Naive thymus-derived CD4-positive, alpha-beta T cell (primary cell): ENCODE measurements at places on chromosomes 1 and 21.

DNA sequence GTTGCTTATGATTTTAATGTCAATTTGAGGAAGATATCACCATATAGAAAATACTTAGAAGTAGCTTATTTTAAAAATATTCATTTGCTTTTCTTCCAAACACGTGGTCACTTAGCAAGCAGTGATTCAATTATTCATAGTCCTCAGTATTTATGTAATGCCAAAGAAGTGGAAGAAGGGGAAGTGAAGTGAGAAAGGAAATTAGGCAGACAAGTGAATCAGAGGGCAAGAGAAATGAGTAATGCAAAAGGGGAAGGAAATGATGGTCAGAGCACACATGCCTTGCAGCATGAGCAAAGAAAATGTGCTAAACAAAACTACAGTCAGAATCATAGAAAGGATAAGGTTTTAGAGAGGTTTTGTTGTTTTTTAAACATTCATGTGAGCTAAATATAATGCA, 31.8 kb downstream of the SDCCAG8 start:
- no peak for DNase-seq

- no peak for DNase-seq
Measured at GRCh38 chr1:92933459-92933858, 27.8 kb downstream of the DIPK1A start.

GRCh38 chr1:241985787-241986186, 13.1 kb downstream of the MAP1LC3C start:
- DNase-seq, result no peak

DNA sequence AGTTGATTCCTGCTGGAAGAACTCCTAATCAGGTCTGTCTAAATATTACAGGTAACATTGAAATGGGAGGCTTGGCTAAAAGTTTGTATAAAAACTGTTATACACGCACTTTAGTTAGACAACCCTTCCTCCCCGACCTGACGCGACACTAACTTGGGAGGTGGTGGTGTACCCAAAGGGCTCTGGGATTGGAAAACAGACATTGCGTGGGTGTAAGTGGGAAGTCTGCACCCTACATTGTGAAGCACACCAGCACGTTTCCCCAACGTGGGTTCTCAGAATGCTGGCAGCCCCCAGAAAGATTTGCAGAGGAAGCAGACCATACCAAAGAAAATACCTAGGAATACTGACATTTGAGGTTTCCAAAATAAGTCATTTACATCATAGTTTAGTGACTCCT, 16.8 kb downstream of the OR2T11 start:
- no peak for DNase-seq

GRCh38 chr1:23779826-23780371, 1.7 kb downstream of the PITHD1 start:
- no peak for DNase-seq

GRCh38 chr1:151085953-151086559, 15.5 kb downstream of the GABPB2 start:
- no peak for DNase-seq

GRCh38 chr1:111227434-111227833, at the start of gene CHI3L2:
TSS of gene CHI3L2 (plus strand) at chr1:111227713. CDS start at chr1:111227730, 17 bp downstream.
- no peak for DNase-seq

- peak; percentile 84 for DNase-seq
Measured at GRCh38 chr1:234408757-234409156, 35.5 kb downstream of the COA6 start.

- no peak for DNase-seq
Measured at GRCh38 chr1:10556430-10557005, 81.8 kb downstream of the PEX14 start.

DNA sequence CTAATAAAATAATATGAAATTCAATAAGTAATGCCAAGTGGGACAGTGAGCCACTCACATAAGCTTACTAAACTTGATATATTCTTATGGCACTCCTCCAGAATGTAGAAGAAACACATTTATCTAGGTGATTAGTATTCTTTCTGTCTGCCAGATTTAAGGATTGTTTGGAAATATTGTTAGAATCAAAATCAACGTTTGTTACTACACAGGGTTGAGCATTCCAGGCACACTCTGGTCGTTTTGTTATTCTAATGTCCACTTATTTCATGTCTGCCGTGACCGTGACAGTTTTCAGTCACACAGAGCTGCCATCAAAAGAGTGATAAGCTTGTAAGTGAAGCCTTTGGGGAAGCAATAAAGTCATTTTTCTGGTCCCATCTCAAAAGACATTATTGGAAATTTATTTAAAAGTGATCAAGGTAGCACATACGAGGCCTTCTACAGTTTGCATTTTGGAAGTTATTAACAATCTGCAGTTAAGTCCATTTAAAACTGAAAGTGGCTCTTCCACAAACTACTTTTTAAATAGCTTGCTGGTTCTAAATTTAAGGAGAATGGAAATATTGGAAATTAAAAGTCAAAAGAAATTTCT, 38.0 kb downstream of the NFIA start:
- DNase-seq, result no peak

DNA sequence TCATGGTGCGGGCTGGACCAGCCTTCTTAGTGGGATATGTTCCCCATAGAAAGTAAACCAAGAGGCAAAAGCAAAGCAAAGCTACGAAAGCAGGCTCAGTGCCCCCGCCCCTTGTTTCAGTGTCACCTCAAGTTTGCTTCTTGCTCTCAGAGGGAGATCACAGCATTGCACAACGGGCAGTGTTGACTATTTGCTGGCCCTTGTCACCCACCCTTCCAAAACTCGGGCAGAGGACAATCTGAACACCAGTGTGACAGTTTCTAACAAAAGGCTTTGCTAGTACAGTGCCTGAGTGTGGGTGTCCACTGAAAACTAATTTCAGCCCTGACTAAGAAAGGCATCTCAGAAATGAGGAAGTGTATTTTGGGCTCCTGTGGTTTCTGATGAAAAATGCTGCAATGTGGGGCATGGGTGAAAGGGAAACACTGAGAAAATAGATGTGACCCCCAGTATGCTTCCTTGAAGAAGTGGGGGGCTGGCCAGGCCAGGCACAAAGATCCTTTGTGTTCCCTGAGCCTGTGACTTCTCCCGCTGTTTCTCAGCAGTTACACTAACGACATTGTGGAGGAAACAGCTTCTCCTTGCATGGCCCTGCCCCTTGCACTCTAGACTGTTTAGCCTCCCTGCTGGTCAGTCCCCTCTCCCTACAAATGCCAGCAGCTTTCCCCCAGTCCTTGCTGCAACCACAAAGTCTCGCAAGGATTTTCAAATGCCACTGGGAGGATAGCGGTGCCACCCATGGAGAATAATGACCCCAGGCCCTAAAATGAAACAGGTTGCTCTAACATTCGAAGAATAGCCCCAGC, 33.3 kb upstream of the KCNE1 start:
- DNase-seq, result no peak
